ENCODE measurements at places on chromosomes 6 and 20.

DNA sequence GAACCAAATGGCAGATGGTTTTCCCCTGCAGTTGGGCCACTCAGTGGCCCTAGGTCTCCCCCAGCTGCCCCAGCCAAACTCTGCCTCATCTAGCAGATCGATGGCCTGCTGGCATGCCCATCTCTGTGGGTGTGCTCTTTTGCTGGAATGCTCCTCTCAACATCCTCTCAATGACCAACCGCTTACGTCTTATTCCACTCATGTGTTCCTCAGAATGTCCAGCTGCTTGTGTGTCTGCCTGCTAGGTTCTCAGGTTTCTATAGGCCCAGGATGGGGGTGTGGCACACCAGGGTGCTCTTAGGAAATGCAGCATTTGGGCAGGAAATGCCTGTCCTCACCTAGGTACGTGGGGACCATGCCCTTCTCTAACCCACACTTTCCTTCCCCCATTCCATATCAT, 509.9 kb upstream of the SYNCRIP start:
- no peak for DNase-seq

DNA sequence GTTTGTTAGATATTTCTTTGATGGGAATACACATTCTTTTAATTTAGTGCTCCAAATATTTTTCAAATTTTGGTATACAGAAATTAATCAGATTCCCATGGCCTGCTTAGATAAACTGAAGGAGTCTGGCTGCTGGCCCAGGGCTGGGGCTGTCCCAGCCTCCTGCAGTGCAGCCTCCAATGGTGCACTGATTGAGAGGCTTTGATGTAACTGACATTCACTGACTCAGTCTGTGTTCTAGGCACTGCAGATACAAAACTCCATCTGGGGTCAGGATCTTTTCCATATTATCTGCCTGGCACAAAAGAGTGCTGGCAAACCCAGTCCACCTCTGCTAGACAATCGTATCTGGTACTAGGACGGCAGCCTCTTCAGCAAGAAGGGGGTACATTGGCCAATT, 64.8 kb downstream of the GRIK2 start:
- no peak for DNase-seq

DNA sequence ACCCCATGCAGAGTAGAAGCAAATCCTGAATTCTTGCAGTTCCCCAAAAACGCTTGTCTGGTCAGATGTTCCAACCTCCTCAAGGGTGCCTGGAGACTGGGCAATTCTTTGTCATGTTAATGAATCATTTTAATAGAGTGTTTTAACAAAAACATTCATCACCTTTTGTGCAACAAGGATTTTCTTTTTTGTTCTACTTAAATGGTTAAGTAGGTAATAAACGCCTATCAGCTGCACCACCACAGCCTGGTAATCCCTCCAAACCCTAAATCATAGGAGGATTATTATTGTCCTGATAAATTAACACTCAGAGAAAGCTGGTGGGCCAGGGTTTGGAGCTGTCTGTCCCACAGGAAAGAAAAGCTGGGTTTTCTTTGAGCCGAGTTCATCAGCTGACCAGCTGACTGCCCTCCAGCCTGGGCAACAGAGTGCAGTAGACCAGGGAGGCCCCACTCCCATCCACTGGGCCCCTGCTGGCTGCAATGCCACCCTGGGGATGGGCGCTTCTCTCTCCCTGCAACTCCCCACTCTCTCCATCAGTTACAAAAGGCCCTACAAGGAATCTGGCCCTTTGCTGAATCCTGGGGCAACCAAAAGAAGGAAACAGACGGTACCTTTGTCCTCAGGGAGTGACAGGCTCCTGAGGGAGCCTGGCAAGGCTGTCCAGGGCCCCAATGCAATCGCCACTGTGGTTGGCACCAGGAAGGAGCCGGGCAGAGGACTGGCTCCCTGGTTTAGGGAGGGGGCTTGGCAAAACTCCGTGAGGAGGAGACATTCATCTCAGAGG, 23.1 kb upstream of the BMP7 start:
- no peak for DNase-seq

- no peak for DNase-seq
Measured at GRCh38 chr20:38002422-38002821, 30.8 kb downstream of the TTI1 start.

DNA sequence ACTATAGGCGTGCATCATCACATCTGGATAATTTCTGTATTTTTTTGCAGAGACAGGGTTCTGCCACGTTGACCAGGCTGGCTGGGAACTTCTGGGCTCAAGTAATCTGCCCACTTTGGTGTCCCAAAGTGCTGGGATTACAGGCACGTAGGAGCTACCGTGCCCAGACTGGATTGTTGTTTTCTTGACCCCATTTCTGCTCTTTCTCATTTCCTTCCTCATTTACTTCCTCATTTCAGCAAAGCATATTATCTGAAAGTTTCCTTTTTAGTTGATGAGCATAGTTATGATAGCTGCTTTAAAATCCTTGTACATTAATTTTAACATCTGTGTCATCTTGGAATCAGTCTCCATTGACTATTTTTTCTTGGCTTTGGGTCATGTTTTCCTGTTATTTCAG, 301.0 kb upstream of the RUNX2 start:
- no peak for DNase-seq

- DNase-seq = no peak
Measured at GRCh38 chr6:137424251-137424650, 69.9 kb downstream of the OLIG3 start.

GRCh38 chr6:96532399-96532798, 10.8 kb downstream of the UFL1 start:
- DNase-seq = no peak

DNA sequence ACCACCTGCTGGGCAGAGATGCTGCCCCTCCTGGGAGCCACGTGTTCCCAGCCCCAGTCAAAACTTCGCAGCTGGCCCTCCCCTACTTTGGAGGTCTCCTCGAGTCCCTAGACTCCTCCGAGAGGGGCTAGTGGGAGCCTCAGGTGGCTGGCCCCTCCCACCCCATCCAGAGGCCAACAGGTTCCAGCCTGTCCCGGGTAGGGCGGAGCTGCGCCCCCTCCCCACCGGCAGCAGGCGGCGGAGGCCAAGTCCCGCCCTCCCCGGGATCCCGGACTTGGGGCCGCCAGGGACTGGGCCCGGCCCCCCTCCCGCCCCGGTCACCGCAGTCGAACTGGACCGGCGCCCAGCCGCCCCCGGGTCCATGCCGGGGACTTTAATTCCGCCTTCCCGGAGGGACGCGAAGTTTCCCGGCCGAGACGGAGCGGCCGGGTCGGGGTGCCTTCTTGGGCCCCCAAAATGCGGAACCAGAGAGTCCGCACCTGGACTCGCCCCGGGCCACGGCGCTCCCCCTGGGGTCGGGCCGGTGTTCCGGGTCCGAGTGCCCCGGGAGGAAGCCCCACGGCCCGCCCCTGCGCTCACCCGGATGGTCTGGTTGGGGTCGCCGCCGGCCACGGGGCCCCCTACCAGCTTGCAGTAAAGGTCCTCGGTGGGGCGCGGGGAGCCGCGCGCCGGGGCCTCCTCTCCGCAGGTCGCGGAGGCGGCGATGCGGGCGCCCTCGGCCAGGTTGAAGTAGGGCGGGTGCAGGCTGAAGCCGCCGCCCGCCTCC, 559 bp downstream of the LAMA5 start:
- no peak for DNase-seq

DNA sequence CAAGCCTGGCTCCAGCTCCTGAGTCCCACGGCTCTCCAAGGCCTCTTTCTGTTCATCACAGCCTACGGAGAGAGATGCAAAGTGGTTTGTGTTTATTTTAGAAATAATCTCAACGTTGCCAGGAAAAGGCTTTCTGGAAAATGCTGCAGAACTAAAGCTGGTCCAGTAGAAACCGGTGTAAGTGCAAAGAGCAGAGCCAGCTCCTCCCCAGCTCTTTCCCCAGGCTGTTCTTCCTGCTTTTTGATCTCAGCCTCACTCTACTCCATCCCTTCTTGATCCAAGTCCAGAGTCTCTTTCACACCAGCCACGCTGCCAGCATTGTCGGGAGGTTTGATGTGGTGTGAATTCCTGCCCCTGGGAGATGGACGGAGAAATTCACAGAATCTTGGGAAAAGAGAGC, 69.8 kb downstream of the TMEM170B start:
- no peak for DNase-seq

GRCh38 chr6:692356-692851, 535 bp downstream of the EXOC2 start:
- peak; percentile 63 for DNase-seq

GRCh38 chr6:117958536-117958935, 51.5 kb downstream of the SLC35F1 start:
- no peak for DNase-seq

DNA sequence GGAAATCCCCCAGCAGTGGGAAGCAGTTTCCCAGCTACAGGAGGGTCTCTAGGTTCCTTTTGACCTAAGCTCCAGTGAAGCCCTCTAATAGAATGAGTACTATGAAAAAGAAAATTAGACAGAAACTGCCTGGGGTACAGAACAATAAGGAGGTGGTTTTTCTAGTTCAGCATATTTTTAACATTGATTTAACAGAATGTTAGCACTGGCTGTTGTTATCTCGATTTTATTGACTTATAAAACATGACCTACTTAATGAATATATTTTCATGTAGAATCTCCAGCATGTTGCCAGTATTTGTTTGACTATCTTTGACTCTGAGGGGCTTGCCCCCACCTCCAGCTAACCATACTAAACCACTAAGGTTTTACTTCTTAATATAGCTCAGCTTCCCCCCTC, 19.6 kb downstream of the SCGN start:
- DNase-seq = no peak

- DNase-seq = no peak
Measured at GRCh38 chr6:5532941-5533340, 271.6 kb downstream of the FARS2 start.

- DNase-seq = no peak
Measured at GRCh38 chr6:105177556-105177955, 2.3 kb downstream of the POPDC3 start.

DNA sequence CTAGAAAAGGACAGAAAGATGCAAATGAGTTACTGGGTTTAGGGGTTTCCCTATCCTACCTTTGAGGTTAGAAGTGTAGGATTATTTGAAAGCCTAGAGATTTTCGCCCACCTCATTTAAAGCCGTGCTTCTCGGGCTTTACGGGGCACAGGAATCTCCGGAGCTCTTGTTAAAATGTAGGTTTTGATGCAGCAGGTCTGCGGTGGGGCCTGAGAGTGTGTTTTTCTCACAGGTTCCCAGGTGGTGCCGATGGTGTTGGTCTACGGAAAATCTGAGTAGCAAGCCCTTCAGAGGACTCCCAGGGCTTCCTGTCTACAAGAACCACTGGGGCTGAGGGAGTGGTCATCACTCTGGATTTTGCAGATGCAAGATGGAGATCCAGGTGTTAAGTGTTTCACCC, 47.5 kb downstream of the TRAM2 start:
- DNase-seq = no peak

DNA sequence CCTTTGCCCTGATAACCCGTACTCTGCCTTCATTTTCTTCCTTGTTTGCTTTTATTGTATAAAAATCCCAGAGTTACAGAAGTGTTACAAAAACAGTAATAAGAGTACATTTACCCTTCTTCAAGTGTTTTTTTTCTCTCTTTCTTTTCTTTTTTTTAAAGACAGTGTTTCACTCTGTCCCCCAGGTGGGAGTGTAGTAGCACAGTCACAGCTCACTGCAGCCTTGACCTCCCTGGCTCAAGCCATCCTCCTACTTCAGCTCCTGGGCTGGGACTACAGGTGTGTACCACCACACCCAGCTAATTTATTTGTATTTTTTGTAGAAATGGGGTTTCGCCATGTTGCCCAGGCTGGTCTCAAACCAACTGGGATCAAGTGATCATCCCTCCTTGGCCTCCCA, 402.7 kb downstream of the CDKAL1 start:
- DNase-seq = no peak

GRCh38 chr20:61761453-61762166, 304.1 kb downstream of the TAF4 start:
- DNase-seq = no peak

GRCh38 chr20:13703265-13703664, 64.5 kb upstream of the TASP1 start:
- DNase-seq = no peak

DNA sequence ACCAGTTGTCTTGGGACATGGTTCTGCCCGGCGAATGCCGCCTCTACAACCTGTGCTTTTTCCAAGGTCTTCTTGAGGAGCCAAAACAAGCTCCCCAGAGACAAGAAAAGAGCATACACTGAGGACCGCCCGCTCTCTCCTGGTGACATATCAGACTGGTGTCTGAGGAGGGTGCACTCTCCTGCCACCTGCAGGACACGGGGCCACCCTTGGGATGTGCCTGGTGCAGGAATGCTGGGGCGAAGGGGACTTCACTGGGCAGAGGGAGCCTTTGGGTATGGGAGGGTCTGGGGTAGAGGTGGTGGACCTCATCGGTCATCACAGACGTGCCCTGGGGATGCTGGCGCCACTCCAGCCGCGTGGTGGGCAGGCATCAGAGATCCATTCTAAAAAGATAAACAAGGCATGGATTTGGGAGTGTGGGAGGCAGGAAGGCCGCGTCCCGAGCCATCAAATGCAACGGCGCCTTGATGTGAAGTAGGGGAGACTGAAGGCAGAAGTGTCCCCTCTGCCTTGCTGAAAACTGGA, 163.3 kb downstream of the CD83 start:
- no peak for DNase-seq

DNA sequence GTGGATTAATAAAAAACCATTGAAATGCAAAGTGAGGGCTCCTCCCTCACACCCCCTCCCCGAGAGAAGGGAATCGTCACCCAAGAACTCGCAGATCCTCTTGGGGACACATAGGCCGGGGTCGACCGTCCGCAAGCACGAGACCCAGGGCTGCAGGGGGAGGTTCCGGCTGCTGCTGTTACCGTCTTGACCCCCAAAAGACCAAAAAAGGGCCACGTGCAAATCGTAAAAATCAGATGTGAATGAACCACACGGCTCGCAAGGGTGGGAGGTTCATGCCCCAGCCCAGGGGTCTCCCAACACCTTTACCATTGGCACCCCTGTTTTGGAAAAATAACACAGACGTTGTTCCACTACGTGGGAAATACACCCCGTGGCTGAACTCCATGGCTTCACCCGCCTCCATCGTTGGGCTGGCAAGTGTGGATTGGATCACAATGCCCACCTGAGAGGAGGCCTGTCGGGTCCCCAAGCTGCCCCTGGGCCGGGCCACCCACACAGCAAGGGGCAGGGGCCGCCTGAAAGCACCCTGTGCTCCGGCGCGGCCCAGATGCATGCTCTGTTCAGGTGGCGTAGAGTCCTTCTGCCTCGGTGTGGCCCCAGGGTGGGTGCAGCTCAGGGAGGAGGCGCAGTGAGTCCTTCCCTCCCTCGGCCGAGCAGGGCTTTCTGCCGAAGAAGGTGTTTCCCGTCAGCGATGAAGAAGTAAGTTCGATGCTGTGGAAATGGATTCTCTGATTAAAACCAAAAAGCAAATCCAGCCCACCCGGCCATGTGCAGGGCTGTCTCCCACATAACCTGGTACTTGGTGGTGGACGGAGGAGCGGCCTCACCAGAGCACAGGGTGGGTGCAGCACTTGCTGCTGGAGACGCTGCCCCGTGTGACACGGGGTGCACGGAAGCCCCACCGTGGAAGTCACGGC, 85.0 kb downstream of the YTHDF1 start:
- no peak for DNase-seq

- DNase-seq = no peak
Measured at GRCh38 chr6:9482030-9482738, 932.7 kb downstream of the TFAP2A start.

DNA sequence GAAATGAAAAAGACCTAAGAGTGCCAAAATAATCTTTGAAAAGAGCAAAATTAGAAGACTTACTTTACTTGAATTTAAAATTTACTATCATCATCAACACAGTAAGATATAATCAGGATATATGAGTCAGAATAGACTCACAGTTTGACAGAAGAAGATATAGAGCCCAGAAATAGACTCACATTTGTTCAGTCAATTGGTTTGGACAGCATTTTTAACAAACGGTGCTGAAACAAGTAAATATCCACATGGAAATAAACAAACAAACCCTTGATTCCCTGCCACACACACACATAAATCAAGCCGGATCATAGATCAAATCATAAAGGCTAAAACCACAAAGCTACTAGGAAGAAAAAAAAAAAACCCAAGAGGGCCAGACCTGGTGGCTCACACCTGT, 291.1 kb downstream of the ADGRG6 start:
- DNase-seq = no peak
